ENCODE measurements at places on chromosomes 4 and X.

GRCh38 chr4:160353548-160353947 is 1250.7 kb downstream of the RAPGEF2 start:
- no peak for DNase-seq

DNA sequence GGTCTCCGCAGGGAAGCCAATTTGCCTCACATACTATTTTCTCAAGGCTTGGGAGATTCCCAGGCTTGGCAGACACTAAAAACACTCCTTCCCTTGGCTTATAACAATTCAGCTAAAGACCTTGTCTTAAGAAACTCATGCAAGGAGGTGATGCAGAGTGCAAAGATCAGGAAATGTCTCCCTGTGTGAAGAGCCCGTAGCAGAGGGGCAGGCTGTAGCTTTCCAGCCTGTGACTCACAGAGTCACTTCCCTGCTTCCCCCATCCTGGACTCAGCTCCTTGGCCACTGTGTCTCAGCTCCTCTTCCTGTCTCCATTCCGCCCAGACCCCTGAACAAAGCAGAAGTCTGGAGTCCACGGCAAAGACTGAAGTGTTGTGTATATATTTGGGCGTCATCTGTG is 56.1 kb downstream of the KDR start:
- no peak for DNase-seq

DNA sequence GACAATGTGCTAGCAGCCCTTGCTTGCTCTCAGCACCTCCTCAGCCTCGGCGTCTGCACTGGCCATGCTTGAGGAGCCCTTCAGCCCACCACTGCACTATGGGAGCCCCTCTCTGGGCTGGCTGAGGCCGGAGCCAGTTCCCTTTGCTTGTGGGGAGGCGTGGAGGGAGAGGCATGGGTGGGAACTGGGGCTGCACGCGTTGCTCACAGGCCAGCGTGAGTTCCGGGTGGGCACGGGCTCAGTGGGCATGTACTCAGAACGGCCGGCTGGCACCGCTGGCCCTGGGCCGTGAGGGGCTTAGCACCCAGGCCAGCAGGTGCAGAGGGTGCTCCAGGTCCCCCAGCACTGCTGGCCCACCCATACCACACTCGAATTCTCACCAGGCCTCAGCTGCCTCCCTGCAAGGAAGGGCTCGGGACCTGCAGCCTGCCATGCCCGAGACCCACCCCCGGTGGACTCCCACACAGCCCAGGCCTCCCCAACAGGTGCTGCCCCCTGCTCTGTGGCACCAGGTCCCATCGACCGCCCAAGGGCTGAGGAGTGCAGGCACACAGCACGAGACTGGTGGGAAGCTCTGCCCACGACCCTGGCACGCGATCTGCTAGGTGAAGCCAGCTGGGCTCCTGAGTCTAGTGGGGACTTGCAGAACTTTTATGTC is 100.3 kb downstream of the SLC39A8 start:
- DNase-seq: no peak

- DNase-seq: no peak
These were observed 139.5 kb downstream of the SLIT2 start for GRCh38 chr4:20391198-20391597.

DNA sequence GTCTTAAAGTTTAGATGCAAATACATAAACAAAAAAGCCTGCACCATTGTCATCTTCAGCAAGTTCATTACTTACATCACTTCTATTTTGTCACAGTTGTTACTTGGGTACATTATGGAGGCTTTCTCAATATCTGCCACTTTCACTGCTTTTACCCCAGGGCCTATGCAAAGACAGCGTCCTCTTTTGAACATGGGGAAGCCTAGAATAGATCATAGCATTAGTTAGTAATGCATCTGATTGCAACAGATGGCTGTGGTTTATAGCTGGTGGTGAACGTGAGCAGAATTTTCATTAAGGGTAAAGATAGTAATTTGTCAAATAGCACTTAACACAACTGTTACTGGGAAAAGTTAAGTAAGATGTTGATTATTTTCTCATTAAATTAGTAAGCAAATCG is 729 bp downstream of the CXCL11 start:
- no peak for DNase-seq

Data from AG04450 (cell line).